Left colon (tissue), 2 donors: ENCODE measurements at places on chromosomes 7 and 10. TPM values are rescaled to one million over a fixed set of nuclear protein-coding genes. Genes with fewer than 3 reads are reported as not detected.

OR6V1 gene
- total RNA-seq, result not detected

DNA sequence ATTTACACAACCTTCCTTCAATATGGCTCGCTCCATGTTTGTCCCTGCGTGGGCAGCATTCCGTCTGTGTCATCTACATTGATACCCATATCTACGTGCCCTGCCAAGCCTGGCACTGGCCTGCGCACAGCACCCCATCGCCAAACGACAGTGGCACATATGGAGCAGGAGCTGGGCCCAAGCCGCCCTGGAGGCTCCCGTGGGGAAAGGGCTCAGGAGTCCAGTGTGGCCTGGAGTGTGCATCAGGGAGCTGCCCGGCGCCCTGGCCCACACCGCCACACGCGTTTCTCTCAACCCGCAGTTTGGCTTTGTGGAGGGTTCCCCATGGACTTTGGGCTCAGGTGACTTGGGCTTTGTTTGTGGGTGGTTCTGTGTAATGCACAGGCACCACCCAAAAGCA is 273.2 kb downstream of the PTPRN2 start:
- DNase-seq, result no peak

DNA sequence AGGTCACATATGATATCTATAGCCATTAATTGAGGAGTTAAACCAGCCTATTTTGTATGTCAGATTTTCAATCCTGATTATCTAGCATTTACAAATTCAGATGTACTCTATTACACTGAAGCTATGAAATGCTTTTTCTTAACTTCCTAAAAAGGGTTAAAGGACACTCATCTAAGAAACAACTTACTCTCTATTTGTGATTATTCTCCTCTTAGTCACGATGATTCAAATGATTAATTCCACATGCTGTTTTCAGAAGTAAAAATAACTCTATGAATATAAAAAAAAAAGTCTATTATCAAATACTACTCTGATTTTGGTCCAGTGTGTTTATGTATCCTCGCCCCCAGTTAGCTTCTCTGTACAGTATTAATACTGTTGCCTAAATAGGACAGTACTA is 1199.9 kb downstream of the GATA3 start:
- no peak for DNase-seq

- no peak for DNase-seq
These were observed 181.1 kb downstream of the SKAP2 start for GRCh38 chr7:26683277-26683676.

DNA sequence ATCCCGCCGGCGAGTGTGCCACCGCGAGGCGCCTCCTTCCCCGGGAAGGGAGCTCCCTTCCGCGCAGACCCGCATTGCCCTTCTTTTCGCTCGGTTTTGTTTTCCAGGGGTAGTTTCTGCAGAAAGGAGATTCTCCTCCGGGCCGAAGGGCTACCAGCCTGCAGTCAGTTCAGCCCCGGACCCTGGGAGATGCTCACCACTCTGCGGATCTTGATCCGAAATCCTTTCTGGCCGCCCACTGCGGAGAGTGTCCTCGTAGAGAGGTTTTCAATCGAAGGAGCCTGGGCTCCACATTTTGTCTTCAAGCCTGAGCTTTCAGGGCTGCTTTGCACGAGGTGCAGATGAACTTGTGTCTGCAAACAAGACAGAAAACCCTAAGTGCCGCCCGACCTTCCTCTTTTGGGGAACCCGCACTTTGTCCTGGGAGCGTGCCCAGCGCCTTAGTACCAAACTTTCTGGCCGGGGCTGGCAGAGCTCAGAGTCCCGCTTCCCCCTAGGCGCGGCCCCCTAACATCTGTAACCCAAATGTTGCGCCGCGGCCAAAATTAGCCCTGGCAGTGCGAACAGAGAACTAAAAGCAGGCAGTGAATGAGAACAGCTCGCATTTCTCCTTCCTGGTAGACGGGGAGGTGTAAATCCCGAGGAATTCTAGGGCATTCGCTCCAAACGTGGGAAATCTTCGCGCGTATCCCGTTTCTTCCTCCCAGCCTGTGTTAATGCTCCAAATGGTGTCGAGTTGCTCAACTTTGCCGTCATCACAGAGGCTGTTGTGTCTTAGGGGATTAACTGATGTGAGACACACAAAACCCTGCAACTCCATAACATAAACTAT is 6.7 kb upstream of the EN2 start:
- no peak for DNase-seq

ZNF727 gene
- total RNA-seq, result 1.1 TPM

GRCh38 chr10:32054094-32054493 is 2.1 kb downstream of the KIF5B start:
- DNase-seq, result peak; percentile 43

GRCh38 chr10:11302181-11302580 is 284.5 kb downstream of the CELF2 start:
- no peak for DNase-seq

DNA sequence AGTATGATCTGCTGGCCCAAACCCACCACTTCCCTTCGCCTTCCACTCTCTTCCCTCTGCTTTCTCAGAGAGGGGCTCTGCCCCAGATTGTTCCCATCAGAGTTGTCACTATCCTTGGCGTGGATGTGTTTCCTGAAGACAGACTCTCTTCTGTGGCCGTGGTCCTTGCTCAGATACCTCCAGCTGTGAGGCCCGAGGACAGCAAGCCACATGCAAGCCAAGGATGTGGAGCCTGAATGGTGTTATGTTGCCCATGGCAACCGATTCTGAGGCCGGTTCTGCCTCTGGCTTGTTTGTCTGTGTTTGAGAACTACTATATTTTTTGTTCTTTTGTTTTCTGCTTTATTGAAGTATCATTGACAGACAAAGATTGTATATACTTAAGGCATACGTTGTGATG is 247.4 kb upstream of the PODXL start:
- DNase-seq, result no peak

TSPAN33 gene
- 7.5 TPM for total RNA-seq

CFAP69 gene
- 3.5 TPM for total RNA-seq

DNA sequence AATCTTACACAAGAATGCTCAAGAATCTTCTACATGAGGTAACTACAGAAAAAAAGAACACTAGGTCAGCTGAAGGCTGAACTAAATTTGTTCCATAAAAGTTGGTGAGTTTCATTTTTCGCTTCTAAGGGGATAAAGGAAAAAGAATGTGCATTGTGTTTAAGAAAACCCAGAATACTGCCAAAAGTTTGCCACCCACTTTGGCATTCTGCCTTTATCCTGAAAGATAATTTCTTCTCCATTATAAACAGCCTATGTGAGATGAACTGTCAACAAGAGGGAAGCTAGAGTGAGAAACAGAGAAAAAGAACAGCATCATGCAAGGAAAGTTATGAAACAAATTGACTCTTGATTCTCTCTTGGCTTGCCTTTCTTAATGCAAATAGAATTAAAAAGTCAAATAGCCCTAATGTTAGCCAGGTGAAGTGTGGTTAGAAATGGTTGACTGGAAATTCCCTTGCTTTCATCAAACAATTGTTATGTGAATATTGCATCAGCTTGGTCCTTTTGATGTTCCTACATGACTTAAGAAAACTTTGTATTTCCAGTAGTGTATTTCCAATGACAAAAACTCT is 25.8 kb downstream of the STEAP1 start:
- no peak for DNase-seq

DNA sequence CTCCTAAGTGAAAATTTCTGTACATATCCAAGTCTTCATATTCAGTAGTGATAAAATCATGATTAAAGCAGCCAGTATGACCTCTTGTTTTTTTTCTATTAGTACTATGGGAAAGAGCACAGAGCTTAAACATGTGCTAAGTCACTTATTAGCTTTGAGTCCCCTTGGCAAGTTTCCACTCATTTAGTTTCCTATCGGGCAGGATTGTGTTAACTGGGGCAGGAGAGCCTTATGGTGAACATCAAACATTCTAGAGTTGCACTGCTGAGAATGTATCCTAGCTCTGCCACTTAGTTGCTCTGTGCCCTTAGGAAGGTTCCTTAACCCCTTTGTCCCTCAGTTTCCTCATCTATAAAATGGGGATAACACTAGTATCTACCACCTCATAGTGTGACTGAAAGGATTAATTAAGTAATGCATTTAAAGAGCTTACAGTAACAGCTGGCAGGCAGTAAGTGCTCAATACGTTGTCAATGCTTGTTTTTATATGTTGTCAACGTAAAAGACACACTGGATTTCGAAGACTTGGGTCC is 117.6 kb downstream of the DOCK4 start:
- no peak for DNase-seq

- DNase-seq, result no peak
These were observed 247.3 kb downstream of the GATA3 start for GRCh38 chr10:8301831-8302230.

FAM25A gene
- total RNA-seq, result not detected

DNA sequence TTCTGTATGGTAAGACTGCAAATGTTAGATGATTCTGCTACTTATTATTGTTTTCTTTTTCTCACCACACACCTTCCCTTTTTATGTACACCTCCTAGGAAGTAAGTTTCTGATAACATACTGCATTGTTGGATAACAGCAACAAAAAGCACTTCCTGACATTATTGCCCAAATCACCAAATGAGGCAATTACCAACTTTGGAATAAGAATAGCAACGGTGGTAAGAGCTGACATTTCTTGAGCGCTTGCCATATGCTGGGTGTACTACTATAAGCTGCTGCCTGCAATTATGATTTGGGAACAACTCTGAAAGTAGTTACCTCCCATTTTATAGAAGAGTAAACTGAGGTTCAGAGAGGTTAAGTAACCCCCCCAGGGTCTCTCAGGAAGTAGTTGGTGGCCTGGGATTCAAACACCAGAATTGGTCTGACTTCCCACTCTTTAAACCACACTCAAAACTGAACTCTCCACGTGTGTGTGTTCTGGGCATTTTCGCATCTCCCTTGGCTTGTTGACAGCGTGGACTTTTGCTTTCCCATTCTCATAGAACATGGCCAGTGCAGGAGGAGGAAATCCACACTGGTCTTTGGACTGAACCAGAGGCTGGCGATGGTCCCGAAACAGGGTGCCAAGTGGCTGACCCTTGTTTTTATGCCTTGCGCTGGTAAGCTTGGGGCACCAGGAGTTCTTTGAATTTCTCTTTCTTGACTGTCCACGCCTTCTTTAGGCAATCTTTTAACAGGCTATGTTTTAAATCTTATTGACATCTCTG is 71.4 kb downstream of the TCF7L2 start:
- no peak for DNase-seq
